NCI-H2171 treated with DMSO at 0.1 percent for 48 hours (cell line): ENCODE measurements at places on chromosomes 7 and 10.

GRCh38 chr10:96683065-96683464, 37.2 kb downstream of the PIK3AP1 start:
- DNase-seq, result no peak

- no peak for DNase-seq
Measured at GRCh38 chr7:139762886-139763285, 14.9 kb downstream of the HIPK2 start.

- no peak for DNase-seq
Measured at GRCh38 chr7:59079-60016, 133.0 kb upstream of the FAM20C start.

- no peak for DNase-seq
Measured at GRCh38 chr10:6030940-6031339, 31.2 kb downstream of the IL2RA start.

DNA sequence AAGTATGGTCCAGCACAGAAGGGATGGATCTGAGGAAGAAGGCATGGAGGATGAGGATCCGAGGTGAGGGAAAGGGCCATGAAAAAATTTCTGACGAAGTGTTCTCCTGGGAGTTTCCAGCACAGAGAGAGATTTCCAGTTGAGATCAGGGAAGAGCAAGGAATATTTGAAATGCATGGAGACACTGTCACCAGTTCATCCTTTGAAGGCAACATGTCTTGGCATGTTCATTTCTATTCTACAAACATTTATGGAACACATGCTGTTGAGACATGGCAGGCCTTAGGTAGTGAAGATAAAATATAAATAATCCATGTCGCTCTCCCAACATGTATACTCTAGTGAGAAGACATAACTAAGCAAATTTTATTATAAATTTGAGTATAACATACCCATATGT, 234.0 kb upstream of the TCF7L2 start:
- DNase-seq, result no peak

GRCh38 chr7:11328309-11328708, 354.6 kb downstream of the PHF14 start:
- DNase-seq, result peak; percentile 73

GRCh38 chr10:94803307-94803706, 40.8 kb downstream of the CYP2C19 start:
- no peak for DNase-seq

- DNase-seq, result no peak
Measured at GRCh38 chr10:107067843-107068242, 96.7 kb downstream of the SORCS1 start.

- DNase-seq, result no peak
Measured at GRCh38 chr7:151079199-151079910, 1.3 kb downstream of the FASTK start.

DNA sequence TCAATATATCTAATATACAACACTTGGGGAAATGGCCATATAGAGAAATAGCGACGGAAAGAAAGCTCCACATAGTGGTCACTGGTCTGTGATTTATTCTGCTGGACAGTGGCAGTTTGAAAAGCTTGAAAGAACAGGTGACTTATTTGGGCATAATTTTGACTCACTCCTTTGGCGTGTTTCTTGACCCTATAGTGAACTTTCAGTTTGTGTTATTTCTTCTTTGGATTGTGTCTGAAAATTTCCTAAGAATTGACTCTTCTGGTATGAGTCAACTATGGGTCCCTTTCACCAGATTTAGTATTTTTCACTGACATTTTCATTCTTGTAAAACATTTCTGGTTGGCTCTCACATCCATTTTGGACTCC, 25.8 kb upstream of the IMMP2L start:
- DNase-seq, result no peak

- no peak for DNase-seq
Measured at GRCh38 chr7:92178928-92179924, at the start of gene LRRD1. Gene LRRD1 (minus strand): TSS chr7:92179142. CDS start chr7:92165202, 13,940 bp downstream.

DNA sequence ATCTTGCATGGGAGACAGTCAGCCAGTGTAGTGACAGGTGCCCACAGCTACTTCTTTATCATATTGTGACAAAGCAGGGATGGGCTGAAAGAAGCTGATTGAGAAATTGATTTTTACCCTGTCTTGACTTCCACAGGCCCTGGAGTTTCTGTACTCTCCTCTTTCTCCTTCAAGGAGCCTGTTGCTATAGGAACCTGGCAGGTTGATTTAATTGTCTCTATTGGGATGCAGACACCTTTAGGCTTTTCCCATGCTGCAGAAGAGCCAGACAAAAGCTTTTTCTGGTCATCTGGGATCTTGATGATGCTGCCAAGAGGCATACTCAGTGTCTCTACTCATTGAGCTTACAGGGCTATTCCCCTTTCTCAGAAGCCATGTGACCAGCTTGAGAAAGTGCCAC, 754.8 kb downstream of the KCNMA1 start:
- DNase-seq, result no peak

- no peak for DNase-seq
Measured at GRCh38 chr7:156503196-156503595, 137.4 kb upstream of the RNF32 start.

- DNase-seq, result no peak
Measured at GRCh38 chr7:136528329-136528728, 340.1 kb upstream of the CHRM2 start.

DNA sequence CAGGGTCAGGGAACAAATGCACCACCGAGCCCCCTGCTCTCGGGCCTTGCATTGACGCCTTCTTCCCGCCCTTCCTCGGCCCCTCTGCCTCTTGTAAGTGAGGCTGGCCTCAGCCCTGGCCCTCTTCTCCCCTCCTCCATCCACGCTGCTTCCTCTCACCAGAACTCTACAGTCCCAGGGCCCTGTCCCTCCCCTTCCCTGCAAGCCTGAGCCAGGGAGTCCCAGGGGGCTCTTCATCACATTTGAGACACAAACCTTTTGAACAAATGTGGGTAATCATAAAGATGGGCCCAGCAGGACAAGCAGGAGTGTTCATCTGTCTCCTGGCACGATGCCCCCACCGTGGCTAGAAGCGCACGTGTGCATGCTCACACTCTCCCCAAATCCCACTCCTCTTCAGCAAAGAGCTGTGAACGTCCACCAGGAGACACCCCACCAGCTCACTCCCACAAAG, 57.7 kb downstream of the SLIT1 start:
- DNase-seq, result peak; percentile 73

DNA sequence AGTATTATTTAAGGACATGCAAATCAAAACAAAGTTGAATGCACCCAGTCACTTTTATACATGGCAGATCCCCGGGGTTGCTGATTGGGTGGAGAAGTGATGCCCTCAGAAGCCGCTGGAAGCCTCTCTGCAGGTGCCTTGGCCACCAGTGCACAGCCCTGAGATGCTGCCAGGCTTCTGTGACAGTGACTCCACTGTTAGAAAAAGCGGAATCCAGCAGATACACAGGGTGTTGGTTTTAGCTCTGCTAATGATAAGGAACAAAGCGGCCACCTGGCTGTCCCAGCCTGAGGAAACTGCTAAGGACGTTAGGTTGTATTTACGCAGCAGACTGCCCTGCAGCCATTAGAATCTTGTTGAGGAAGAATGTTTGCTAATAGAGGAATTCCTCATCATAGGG, 47.5 kb downstream of the JAKMIP3 start:
- DNase-seq, result no peak

DNA sequence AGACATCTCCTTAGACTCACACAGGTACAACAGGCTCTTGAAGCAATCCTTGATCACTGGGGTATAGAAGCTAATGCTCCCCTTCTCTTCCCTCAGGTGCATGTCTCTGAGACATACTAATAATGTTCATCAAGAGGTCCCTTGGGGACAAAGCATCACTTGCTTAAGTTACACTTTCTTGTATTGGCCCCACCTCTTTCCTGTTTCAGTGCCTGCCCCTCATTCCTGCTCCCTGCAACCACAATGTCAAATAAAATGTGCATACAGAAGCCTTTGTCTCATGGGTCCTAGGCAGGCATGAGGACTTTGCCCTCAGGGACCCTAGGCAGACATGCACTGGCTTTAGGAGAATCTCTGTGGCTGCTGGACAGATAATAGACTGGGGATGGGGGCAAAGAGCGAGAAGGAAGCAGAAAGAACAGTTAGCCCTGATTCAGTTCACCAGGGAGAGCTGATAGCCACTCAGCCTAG, 175.0 kb upstream of the NPY start:
- DNase-seq, result no peak

DNA sequence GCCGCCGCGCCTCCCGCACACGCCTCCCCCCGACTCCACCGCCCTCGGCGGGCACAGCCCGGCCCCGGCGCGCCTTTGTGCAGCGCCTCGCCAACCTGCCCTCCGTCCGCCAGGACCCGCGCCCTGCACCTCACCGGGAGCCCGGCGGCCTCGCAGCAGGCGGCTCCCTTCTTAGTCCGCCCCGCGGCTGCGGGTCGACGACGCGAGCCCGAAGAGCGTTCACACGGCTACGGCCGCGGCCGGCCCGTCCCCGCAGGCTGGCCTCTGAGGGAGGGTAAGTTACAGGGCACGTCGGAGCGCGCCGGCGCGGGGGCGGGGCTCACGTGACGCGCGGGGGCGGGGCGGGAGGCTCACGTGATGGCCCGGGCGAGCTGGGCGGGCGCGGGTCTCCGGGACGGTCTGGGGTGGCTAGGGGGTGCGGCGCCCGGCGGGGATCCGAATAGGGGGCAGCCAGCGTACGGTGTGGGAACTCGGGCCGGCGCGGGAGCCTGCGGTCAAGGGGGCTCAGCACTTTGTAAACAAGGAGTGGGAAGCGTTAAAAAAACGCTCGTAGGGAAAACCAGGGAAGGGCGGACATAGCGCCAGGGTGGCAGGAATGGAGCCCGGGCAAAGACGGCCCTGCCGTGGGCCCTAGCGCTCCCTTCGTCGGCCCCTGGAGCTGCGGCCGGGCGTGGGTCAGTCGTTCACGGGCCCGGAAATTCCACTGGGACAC, at the start of gene ARHGAP12:
Gene ARHGAP12 (minus strand): TSS at position 283 of the 712 bp plus-strand sequence. CDS start 19,976 bp downstream, outside the sequence.
- DNase-seq, result peak; percentile 46

DNA sequence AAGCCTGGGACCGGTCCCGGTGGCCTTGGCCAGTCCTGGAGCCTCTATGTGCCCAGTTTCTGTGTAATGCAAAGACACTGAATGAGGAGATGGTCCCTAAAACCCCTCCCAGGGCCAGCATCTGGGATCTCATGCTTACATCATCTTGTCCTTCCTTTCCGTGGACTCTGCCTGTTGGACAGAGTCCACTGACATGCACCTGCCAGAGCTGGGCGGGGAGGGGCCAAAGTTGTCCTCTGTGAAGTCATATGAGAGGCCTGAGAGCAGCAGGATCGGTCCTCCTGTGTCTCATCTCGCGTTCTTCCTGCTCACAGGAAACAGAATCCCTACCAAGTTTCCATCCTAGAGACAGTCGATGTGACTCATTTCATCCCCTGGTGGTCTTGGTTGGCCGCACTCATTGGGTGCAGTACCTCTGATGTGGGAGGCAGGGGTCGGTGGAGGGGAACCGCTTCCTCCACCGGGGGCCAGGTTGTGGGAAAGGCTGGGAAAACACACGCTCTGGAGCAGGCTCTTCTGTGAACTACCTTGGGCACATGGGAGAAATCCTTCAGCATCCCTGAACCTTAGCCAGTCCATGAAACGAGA, 389.6 kb upstream of the PODXL start:
- no peak for DNase-seq

- no peak for DNase-seq
Measured at GRCh38 chr7:3426064-3426463, 125.0 kb downstream of the SDK1 start.

- DNase-seq, result no peak
Measured at GRCh38 chr7:157715938-157716280, 379.1 kb downstream of the DNAJB6 start.

GRCh38 chr10:97333601-97334369, 744 bp downstream of the FRAT2 start:
- no peak for DNase-seq

DNA sequence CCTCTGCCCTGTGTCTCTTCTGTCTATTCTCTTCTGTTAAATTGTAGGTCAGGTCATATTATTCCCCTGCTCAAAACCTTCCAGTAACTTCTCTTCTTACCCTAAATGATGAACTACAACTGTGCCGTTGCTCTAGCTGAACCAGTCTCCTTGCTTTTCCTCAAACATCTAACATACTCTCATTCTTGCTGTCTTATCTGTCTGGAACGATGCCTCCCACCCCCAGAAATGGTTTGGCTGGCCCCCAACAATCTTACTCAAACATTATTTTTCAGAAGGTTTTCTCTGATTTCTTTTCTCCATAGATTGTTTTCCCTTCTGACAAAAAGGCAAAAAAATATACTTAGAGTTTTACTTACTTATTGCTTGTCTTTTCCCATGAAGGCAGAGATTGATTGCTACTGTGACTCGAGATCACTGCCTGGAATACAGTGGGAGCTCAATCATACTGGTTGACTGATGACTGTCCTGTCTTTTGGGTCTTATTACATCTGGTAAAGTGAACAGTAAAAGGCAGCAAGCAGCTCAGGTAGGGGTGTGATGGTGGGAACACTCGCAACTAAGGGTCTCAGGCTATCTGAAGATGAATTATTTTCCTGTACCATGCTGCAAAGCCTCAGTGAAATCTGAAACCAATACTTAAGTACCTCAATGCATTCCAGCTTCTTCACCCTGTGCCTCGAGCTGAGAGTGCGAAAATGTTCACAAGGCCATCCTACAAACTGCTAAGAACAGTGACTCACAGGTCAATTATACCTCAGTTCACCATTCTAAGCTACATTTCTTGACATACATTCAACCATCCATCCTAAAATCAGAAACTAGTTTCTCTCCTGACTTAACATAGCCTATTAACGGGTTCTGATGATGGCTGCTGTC, 67.6 kb downstream of the DNMBP start:
- no peak for DNase-seq

- DNase-seq, result peak; percentile 55
Measured at GRCh38 chr10:92574548-92575261, 812 bp upstream of the IDE start.

- DNase-seq, result peak; percentile 26
Measured at GRCh38 chr10:129881641-129882040, 82.4 kb downstream of the EBF3 start.

DNA sequence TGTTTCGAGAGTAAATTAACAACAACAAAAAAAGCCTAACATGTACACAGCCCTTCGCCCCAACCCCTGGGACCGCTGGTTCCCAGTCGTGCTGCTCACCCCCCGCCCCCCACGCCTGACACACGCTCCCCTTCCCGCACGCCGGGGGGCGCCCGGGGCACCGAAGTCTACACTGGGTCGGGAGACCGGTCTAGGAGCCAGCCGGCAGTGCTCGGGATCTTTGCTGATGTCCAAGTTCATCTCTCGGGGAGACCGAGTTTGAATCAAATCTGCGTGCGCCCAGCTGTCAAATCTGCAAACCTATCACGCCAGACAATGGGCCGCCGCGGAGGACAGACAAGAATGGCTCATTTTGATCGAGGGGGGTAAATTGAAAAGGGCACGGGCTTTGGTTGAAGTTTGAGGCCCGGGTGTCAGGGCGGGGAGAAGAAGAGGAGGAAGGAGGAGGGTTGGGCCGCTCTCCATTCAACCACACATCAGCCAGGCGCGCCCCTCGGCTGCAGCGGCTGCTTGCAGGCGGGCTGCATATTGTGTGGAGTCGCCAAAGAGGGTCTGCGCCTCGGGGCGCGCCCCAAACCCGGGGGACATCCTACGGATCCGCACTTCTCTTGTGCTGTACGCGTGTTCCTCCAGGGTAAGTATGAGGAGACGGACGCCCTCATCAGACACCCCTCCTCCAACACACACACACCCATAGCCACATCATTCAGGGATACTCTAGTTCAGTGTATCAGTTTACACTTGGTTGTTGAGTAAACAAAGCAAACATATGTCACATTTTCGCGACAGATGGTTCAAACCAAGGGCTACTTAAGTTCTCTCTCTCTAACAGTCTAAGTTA, 1.3 kb upstream of the GFRA1 start:
- peak; percentile 94 for DNase-seq

- DNase-seq, result no peak
Measured at GRCh38 chr7:33743594-33743993, 161.7 kb upstream of the BMPER start.

GRCh38 chr10:62583876-62584615, 209.9 kb downstream of the ZNF365 start:
- DNase-seq, result no peak
